Fibroblast of skin of back (primary cell): ENCODE measurements at places on chromosomes 3 and 15.
A peak's percentile ranks its signal among the peaks of the same experiment; 100 is the strongest.

DNA sequence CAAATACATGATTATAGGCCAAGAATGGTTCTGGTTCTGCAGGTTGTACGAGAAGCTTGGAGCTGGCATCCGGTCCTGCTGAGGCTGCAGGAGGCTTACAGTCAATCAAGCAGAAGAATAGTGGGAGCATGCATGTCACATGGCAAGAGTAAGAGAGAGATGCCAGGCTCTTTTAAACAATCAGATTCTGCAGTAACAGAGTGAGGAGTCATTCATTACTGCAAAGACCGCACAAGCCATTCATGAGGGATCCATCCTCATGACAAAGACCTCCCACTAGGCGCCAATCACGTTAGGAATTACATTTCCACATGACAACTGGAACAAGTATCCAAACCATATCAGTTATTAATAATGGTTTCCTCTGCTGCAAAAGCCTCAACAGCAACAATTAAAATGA is 536.8 kb downstream of the CADM2 start:
- DNase-seq, result no peak

GRCh38 chr3:13748276-13748879 is 131.5 kb downstream of the WNT7A start:
- no peak for DNase-seq

DNA sequence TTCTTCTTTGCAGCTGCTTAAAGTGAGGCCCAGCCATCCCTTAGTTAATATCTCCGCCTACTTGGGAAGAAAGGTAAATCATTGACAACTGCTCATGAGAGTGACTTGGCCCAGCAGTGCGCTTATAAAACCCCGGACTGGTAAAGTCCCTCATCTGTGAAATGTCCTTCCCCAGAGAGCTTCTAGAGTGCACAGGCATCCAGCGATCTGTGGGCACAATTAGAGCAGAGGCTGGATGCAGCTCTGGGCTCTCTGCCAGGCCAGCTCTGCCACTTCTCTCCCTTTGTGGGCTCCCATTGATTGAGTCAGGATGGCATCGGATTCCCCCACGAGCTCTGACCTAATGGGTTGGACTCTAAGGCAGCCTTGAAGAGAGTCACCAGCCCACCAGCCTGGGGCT is 219.0 kb upstream of the LINGO1 start:
- no peak for DNase-seq

DNA sequence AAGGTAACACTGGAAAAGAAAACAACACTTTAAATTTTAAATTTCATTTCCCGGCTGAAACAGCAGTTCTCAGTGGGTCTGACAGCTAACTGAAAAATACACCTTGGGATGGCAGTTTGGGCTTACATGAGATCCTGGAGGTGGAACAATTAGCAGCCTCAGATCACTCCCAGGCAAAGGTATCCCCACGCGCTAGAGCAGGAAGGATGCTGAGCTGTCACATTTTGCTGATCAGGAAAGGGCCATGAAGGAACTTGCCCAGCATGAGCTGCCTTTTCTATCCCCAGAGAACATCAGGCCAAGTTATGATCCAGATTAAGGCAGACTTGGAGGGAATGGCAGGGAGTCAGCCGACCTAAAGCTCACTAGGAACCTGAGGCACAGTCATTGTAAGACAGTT is 204.8 kb upstream of the SLC2A2 start:
- no peak for DNase-seq

- DNase-seq, result peak; percentile 6
Measured at GRCh38 chr15:51536965-51537574, 85.5 kb downstream of the DMXL2 start.

DNA sequence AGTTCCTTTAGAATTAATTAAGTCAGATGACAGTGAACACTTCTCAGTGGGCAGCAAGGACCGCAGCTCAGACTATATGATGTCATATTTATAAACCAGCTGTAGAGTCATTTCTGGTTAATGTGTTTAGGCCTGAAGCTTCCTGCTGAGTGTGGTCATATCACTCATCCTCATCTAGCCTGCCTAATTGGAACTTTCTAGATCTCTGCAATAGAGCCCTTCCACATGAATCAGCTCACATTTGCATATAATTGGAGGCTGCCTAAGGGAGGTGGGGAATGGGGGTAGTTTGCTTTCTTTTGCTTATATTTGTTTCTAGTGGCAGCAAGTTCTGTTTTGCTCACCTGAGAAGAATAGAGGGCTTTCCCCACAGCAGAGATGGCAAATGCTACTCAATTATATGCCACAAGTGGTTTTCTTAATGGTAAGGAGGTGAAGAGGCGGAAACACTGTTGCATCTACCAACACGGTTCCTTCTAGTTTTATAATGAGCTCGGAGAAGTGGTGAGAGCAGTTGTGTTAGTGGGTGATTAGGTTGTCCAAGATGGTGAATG is 148.1 kb downstream of the KLHL25 start:
- DNase-seq, result peak; percentile 53

GRCh38 chr3:143313025-143313892 is 193.7 kb downstream of the CHST2 start:
- no peak for DNase-seq

DNA sequence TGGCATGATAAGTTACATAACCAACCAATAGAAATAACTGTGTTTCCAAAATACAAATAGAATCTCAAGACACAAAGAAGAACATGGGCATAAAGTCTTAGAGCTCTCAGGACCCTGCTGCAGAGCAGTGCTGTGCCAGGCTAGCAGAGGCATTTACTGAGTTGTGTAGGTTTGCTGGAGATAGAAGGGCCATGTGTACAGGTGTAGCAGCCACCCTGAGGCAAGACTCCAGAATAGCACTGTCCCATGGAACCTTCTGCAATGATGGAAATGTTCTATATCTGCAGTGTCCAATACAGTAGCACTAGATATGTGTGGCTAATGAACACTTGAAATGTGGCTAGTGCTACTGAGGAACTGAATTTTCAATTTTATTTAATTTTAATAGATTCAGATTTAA is 267.0 kb upstream of the UMPS start:
- DNase-seq, result no peak

DNA sequence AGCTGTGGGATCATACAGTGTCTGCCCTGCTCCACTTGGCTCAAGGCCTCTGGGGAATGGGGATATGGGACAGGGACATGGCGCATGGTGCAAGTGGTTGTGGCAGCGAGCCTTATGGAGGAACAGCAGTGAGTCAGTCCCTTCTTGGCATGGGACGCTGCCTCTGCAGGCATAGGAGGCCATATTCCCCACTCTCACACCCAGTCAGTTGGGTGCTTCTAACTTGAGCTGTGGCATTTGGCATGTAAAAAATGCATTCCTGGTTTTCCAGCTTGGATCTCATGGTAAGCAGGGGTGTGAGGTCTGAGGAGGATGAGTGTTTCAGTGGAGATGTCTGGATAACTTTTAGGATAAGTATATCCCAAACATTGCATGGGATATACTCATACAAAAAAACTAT is 31.6 kb upstream of the UBE2Q2 start:
- DNase-seq, result peak; percentile 74

DNA sequence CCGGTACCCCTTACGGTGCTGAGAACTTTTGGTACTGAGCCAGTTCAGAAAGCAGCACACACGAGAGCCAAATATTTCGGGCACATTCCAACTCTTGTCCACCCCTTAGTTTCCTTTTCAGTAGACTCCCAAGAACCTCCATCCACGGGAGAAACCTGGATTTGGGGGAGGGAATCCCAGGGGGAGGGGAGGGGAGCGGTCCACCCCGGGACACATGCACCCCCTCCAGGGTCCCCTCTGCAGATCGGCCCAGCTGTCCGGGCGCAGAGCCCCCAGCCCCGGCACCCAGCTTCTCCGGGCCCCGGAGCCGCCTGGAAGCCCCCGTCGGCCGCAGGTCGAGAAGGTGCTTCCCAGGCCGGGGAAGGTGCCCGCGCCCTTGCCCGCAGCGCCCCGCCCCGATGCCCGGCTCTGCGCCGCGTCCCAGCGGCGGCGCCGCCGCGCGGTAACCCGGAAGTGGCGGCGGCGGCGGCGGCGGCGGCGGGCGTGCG is 455 bp upstream of the ABHD17C start:
- peak; percentile 40 for DNase-seq
